Uterus (tissue), 4 donors: ENCODE measurements at places on chromosomes 12 and 14.
A peak's percentile ranks its signal among the peaks of the same experiment; 100 is the strongest.

- no peaks in the 10 kb centered on the region for H3K27me3 ChIP-seq
- no peaks in the 10 kb centered on the region for H3K36me3 ChIP-seq
- DNase-seq: no peak
- H3K27ac ChIP-seq: peak overlapping the region; percentile 100
Observed at GRCh38 chr12:45725631-45726602, 3.6 kb upstream of the ARID2 start.

DNA sequence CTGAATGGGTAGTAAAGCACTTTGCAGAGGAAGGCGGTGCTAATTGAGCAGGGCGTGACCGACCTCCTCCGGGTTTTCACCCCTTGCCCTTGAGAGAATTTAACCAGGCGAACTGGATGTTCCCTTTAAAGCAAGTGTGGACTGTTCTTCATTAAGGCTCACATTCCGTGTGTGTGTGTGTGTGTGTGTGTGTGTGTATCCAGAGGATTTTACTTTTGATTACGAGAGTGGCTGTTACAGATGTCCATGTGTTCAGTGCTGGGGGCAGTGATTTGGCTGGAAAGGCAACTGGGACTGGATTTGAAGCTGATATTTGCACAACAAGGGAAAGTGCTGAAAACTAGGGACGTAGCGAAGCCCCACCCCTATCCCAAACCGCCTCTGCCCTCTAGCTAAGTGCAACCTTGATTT is 2.2 kb downstream of the TMEM132C start:
- DNase-seq: no peak
- no peaks in the 10 kb centered on the region for H3K36me3 ChIP-seq

DNA sequence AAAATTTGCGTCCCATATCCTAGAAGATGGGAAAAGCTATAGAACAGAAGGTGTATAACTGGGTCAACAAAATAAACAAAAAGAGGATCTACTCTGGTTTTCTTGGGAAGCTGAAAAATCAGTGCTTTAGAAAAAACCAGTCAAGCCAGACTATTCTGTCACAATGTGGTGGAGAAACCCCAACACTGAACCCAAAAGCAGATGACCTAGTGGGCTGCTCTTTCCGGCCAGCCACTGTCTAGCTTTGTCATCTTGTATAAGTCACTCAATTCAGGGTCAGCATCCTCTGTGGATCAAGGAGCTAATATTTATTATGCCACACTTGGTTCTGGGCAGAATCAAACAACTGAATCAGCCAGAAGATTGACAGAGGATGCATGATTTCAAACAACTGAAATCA is 26.6 kb upstream of the TMCC3 start:
- H3K27ac ChIP-seq: peak overlapping the region; percentile 25
- no peaks in the 10 kb centered on the region for H3K4me1 ChIP-seq
- H3K4me3 ChIP-seq: no peak overlapping the region
- no peak for DNase-seq

DNA sequence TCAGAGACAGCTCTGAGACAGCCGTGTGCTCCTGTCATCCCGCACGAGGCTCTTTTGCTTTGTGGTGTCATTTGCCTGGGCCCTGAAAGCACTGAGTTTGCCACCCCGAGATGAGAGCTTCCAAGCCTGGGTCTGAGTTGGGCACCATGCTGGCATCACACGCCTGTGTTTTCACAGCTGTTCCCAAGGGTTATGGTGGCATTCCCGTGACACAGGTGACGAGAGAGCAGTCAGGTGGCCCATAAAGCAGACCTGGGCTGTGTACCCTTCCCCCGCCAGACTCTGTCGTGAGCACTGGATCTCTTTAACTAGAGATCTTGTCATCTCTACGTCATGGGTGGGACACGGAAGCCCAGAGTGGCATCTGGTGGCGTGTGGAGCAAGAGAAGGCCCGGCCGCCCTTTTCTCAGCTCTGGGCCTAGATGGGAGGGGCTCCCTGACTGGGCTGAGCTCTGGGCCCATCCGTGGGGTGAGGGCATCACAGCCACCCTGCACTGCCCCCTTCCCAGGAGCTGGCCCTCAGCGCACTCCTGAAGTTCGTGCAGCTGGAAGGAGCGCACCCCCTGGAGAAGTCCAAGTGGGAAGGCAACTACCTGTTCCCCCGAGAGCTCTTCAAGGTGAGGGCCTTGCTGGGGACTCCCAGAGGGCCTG is 2.6 kb downstream of the NOC4L start:
- no peak overlapping the region for H3K27ac ChIP-seq
- H3K27me3 ChIP-seq: no peaks in the 10 kb centered on the region
- no peaks in the 10 kb centered on the region for H3K4me1 ChIP-seq

GRCh38 chr12:51922146-51922545 is 14.8 kb downstream of the ACVRL1 start:
- H3K4me3 ChIP-seq: no peak overlapping the region
- H3K36me3 ChIP-seq: no peaks in the 10 kb centered on the region
- no peaks in the 10 kb centered on the region for H3K27me3 ChIP-seq
- no peaks in the 10 kb centered on the region for H3K4me1 ChIP-seq
- peak overlapping the region; percentile 53 for H3K27ac ChIP-seq
- no peak for DNase-seq

GRCh38 chr12:78951803-78952551 is 87.4 kb downstream of the SYT1 start:
- H3K27ac ChIP-seq: no peak overlapping the region
- no peak for DNase-seq
- no peaks in the 10 kb centered on the region for H3K4me1 ChIP-seq
- H3K27me3 ChIP-seq: no peaks in the 10 kb centered on the region
- no peaks in the 10 kb centered on the region for H3K36me3 ChIP-seq
- H3K4me3 ChIP-seq: no peak overlapping the region

- H3K36me3 ChIP-seq: no peaks in the 10 kb centered on the region
- no peaks in the 10 kb centered on the region for H3K4me1 ChIP-seq
- H3K4me3 ChIP-seq: no peak overlapping the region
- H3K27ac ChIP-seq: no peak overlapping the region
Observed at GRCh38 chr12:127963933-127964332, 303.0 kb upstream of the TMEM132C start.

- no peaks in the 10 kb centered on the region for H3K4me1 ChIP-seq
- H3K4me3 ChIP-seq: peak overlapping the region; percentile 41
- no peaks in the 10 kb centered on the region for H3K36me3 ChIP-seq
- no peaks in the 10 kb centered on the region for H3K27me3 ChIP-seq
- peak; percentile 27 for DNase-seq
- peak overlapping the region; percentile 57 for H3K27ac ChIP-seq
Observed at GRCh38 chr14:53217316-53217994, 64.3 kb upstream of the DDHD1 start.

- no peak overlapping the region for H3K27ac ChIP-seq
- H3K4me1 ChIP-seq: no peaks in the 10 kb centered on the region
- DNase-seq: no peak
- no peak overlapping the region for H3K4me3 ChIP-seq
- H3K27me3 ChIP-seq: no peaks in the 10 kb centered on the region
- H3K36me3 ChIP-seq: no peaks in the 10 kb centered on the region
Observed at GRCh38 chr12:67698672-67699581, 50.4 kb downstream of the DYRK2 start.

DNA sequence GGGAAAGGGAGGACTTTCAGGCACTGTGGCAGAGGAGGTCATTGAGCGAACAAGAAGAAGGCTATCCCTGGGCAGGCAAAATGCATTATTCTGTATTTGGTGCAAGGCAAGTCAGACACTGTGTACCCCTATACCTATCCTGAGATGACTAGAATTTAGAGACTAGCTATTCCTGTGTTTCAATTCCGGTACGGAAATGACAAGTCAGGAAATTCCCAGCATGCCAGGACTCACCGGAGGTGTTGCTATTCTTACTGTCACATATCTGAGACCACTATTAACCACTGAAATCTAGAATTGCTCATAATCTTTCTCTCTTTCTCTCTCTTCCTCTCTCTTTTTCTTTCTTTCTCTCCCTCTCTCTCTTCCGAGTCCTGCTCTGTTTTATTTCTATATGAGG is 297.1 kb downstream of the PDZRN4 start:
- H3K36me3 ChIP-seq: no peaks in the 10 kb centered on the region
- H3K27me3 ChIP-seq: no peaks in the 10 kb centered on the region
- DNase-seq: no peak
- H3K27ac ChIP-seq: no peak overlapping the region

DNA sequence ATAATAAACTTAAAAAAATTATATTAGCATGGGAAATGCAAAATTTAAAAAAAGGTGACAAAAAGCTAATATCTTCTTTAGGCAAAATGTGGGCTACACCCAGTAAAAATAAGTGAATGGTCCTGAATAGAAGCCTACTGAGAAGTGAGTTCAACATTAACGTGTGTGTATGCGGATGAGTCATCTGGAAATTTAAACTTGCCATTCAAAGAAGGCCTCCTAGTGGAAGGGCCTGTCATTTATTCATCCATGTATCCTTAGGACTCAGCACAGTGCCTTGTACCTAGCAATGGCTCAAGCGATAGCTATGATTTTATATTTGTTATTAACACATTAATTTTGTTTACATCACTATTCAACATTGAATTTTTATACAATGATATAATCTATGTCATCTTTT is 226.2 kb downstream of the NUBPL start:
- no peak overlapping the region for H3K4me3 ChIP-seq
- H3K27ac ChIP-seq: no peak overlapping the region
- H3K36me3 ChIP-seq: no peaks in the 10 kb centered on the region
- no peaks in the 10 kb centered on the region for H3K27me3 ChIP-seq
- no peak for DNase-seq

DNA sequence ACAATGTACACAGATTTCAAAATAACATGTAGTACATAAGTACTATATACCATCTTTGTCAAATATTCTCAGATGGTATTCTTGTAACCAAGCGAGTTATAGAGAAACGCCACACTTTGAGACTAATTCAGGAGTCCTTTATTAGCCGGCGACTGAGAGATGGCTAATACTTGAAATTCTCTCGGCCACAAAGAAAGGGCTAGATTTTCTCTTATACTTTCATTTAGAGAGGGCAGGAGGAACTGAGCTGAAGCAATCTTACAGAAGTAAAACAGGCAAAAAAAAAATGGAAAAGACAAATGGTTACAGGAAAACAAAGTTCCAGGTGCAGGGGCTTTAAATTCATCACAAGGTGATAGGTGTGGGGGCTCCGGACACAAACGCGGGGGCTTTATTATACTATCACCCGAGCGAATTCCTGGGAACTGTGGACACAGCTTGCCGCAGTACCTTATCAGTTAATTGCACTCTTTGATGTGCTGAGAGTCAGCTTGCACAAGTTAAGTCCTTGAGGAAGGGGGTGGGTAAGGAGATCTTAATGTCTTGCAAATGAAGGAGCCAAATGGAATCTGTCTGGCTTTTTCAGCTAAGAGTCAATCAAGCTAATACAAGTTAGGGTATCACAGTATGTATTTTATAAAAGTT is 382.3 kb downstream of the KCNH5 start:
- H3K36me3 ChIP-seq: no peaks in the 10 kb centered on the region
- no peaks in the 10 kb centered on the region for H3K27me3 ChIP-seq
- DNase-seq: no peak
- H3K4me1 ChIP-seq: no peaks in the 10 kb centered on the region

- H3K27ac ChIP-seq: no peak overlapping the region
- peaks cover 14% of the 10 kb centered on the region for H3K4me1 ChIP-seq
- DNase-seq: no peak
- H3K4me3 ChIP-seq: no peak overlapping the region
Observed at GRCh38 chr14:76941544-76941943, 87.0 kb downstream of the IRF2BPL start.

GRCh38 chr12:56011509-56012090 is 9.2 kb upstream of the IKZF4 start:
- H3K36me3 ChIP-seq: no peaks in the 10 kb centered on the region
- H3K27me3 ChIP-seq: no peaks in the 10 kb centered on the region
- no peak overlapping the region for H3K4me3 ChIP-seq
- H3K4me1 ChIP-seq: no peaks in the 10 kb centered on the region
- no peak for DNase-seq

GRCh38 chr12:47394070-47394469 is 311.8 kb downstream of the RPAP3 start:
- no peak for DNase-seq
- no peak overlapping the region for H3K27ac ChIP-seq
- H3K4me3 ChIP-seq: no peak overlapping the region
- no peaks in the 10 kb centered on the region for H3K36me3 ChIP-seq
- H3K4me1 ChIP-seq: no peaks in the 10 kb centered on the region

- H3K4me3 ChIP-seq: no peak overlapping the region
- H3K4me1 ChIP-seq: no peaks in the 10 kb centered on the region
Observed at GRCh38 chr14:83461521-83461920, 1927.9 kb upstream of the SEL1L start.

DNA sequence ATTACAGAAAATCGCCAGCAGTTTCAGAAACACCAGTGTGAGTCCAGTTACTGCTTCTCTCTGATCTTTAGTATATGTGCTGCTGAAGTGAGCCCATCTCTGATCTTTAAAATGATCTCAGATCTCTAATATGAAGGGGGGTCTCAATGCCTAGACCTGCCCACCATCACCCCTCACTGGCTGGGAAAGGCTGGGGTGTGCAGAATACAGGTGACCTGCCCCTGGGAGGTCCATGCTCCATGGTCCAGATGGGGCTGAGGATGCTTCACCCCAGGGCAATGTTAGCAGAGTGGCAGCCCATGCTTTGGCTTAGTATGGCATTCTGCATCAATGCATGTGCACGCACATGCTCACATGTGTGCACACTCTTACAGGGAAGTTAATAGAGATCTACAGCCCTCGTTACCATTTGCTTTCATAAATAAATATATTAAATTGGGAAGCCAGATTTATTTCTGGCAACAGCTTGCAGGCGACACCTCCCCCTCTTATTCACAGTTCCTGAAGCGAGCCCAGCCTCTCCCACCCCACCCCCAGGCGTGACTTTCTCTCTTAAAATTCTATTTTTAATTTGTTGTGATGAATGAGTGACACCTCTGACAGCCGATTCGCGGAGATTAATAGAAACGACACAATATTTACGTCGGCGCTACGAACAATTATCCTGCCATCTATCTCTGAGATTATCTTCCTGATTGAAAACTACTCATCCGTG is 104.7 kb upstream of the ESRRB start:
- H3K27me3 ChIP-seq: no peaks in the 10 kb centered on the region
- H3K36me3 ChIP-seq: no peaks in the 10 kb centered on the region
- H3K4me1 ChIP-seq: no peaks in the 10 kb centered on the region
- DNase-seq: no peak
- no peak overlapping the region for H3K4me3 ChIP-seq

DNA sequence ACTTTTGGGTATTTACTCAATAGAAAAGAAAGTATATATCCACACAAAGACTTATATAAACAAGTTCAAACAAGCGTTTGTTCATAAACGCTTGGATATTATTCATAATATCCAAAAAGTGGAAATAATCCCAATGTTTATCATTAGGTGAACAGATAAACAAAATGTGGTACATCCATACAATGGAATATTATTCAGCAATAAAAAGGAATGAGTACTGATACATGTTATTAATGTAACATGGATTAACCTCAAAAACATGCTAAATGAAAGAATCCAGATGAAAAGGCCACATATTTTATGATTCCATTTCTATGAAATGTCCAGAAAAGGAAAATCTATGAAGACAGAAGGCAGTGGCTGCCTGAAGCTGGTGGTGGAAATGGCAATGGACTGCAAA is 16.8 kb upstream of the MYH7 start:
- no peak overlapping the region for H3K27ac ChIP-seq
- no peaks in the 10 kb centered on the region for H3K4me1 ChIP-seq
- H3K36me3 ChIP-seq: no peaks in the 10 kb centered on the region
- H3K4me3 ChIP-seq: no peak overlapping the region
- H3K27me3 ChIP-seq: no peaks in the 10 kb centered on the region
- DNase-seq: no peak
